Mesothelial cell of epicardium (in vitro differentiated cells): ENCODE measurements at places on chromosomes 6 and 20. TPM values are rescaled to one million over a fixed set of nuclear protein-coding genes. Genes with fewer than 3 reads are reported as not detected.

Gene NKX2-4
- not detected in 3 replicates for total RNA-seq

Gene C4B
- 10.4 to 12.5 TPM (median 11.5 TPM) in 3 replicates for total RNA-seq

Gene OPN5
- total RNA-seq = not detected in 3 replicates

Gene BRPF3
- total RNA-seq = 54.1 to 58.6 TPM (median 57.3 TPM) in 3 replicates

Gene BMP5
- 3.9 to 5.0 TPM (median 4.9 TPM) in 3 replicates for total RNA-seq

Gene PTCHD4
- total RNA-seq = 7.8 to 8.6 TPM (median 8.5 TPM) in 3 replicates

Gene NRSN1
- total RNA-seq = 1.1 to 1.4 TPM (median 1.2 TPM) in 3 replicates

Gene COQ3
- total RNA-seq = 4.9 to 6.1 TPM (median 5.6 TPM) in 3 replicates

Gene FRK
- total RNA-seq = 4.9 to 5.2 TPM (median 5.1 TPM) in 3 replicates

Gene ZBTB46
- 11.3 to 11.6 TPM (median 11.6 TPM) in 3 replicates for total RNA-seq

Gene FAM229B
- 21.7 to 23.6 TPM (median 22.7 TPM) in 3 replicates for total RNA-seq

Gene RAET1E
- total RNA-seq = not detected in 3 replicates

Gene SLC17A3
- not detected in 3 replicates for total RNA-seq

Gene NFATC2
- total RNA-seq = 13.1 to 14.0 TPM (median 14.0 TPM) in 3 replicates

Gene MICB
- 0.31 TPM in 1 of 3 replicates, not detected in the others for total RNA-seq

Gene BACH2
- 34.1 to 36.1 TPM (median 34.1 TPM) in 3 replicates for total RNA-seq

Gene SOX18
- 0.23 to 0.34 TPM in 2 of 3 replicates, not detected in the other for total RNA-seq

Gene FAM217A
- not detected in 3 replicates for total RNA-seq

Gene PRELID3B
- total RNA-seq = 44.9 to 45.5 TPM (median 45.2 TPM) in 3 replicates

Gene PPP1R14C
- 0.16 to 0.38 TPM (median 0.27 TPM) in 3 replicates for total RNA-seq

Gene TRIM40
- not detected in 3 replicates for total RNA-seq

Gene PFDN6
- 38.7 to 43.0 TPM (median 39.9 TPM) in 3 replicates for total RNA-seq

Gene UST
- total RNA-seq = 5.9 to 6.6 TPM (median 6.3 TPM) in 3 replicates

Gene ZNF335
- total RNA-seq = 31.1 to 33.5 TPM (median 31.6 TPM) in 3 replicates

Gene FOXA2
- not detected in 3 replicates for total RNA-seq

Gene AURKA
- total RNA-seq = 13.2 to 14.7 TPM (median 14.4 TPM) in 3 replicates

Gene LY6G5C
- total RNA-seq = 1.5 to 2.3 TPM (median 2.3 TPM) in 3 replicates

Gene SYCP2
- total RNA-seq = 1.8 to 2.8 TPM (median 2.3 TPM) in 3 replicates

Gene RXRB
- 67.6 to 70.4 TPM (median 70.3 TPM) in 3 replicates for total RNA-seq

Gene CD24
- total RNA-seq = 377 to 390 TPM (median 382 TPM) in 3 replicates

Gene IPCEF1
- 0.76 to 1.5 TPM (median 1.0 TPM) in 3 replicates for total RNA-seq

Gene ARMH2
- not detected in 3 replicates for total RNA-seq

Gene OR11A1
- not detected in 3 replicates for total RNA-seq

Gene AVP
- not detected in 3 replicates for total RNA-seq

Gene GRIK2
- 2.9 to 4.1 TPM (median 3.2 TPM) in 3 replicates for total RNA-seq

Gene RANBP9
- 45.5 to 46.9 TPM (median 45.8 TPM) in 3 replicates for total RNA-seq

Gene TMEM244
- not detected in 3 replicates for total RNA-seq

Gene TNFRSF6B
- 1.6 TPM in 1 of 3 replicates, not detected in the others for total RNA-seq

Gene RIPPLY2
- not detected in 3 replicates for total RNA-seq

Gene BYSL
- total RNA-seq = 32.7 to 36.5 TPM (median 32.8 TPM) in 3 replicates

Gene CCN2
- 683 to 766 TPM (median 697 TPM) in 3 replicates for total RNA-seq

Gene RGS17
- total RNA-seq = 1.1 to 1.3 TPM (median 1.2 TPM) in 3 replicates

Gene GNAS
- total RNA-seq = 1,218 to 1,240 TPM (median 1,226 TPM) in 3 replicates

Gene SMLR1
- total RNA-seq = not detected in 3 replicates

Gene ERVFRD-1
- 0.20 to 0.25 TPM (median 0.23 TPM) in 3 replicates for total RNA-seq

Gene GGTLC1
- not detected in 3 replicates for total RNA-seq

Gene VEGFA
- 181 to 186 TPM (median 185 TPM) in 3 replicates for total RNA-seq

Gene PABPC1L
- 131 to 135 TPM (median 135 TPM) in 3 replicates for total RNA-seq

Gene MLIP
- 0.27 to 1.0 TPM (median 0.78 TPM) in 3 replicates for total RNA-seq

Gene RPS21
- 1,089 to 1,145 TPM (median 1,126 TPM) in 3 replicates for total RNA-seq
